Calu3 (cell line): ENCODE measurements at places on chromosomes 1 and 21. TPM values are rescaled to one million over a fixed set of nuclear protein-coding genes. Genes with fewer than 3 reads are reported as not detected.

NEGR1 gene
- 15.1 and 19.2 TPM in 2 replicates for total RNA-seq

SLC2A5 gene
- total RNA-seq: 0.33 TPM in 1 of 2 replicates, not detected in the other

OLIG2 gene
- total RNA-seq: not detected in 2 replicates

NGF gene
- total RNA-seq: not detected in 2 replicates

ELAVL4 gene
- total RNA-seq: not detected in 2 replicates

SAMD13 gene
- 1.7 and 1.8 TPM in 2 replicates for total RNA-seq

OPTC gene
- not detected in 2 replicates for total RNA-seq

CDC42SE1 gene
- total RNA-seq: 103 and 110 TPM in 2 replicates

RBM11 gene
- total RNA-seq: 0.81 and 1.7 TPM in 2 replicates

PIGR gene
- total RNA-seq: 250 and 367 TPM in 2 replicates

WDR64 gene
- not detected in 2 replicates for total RNA-seq

HENMT1 gene
- 9.9 and 10.6 TPM in 2 replicates for total RNA-seq

ADORA1 gene
- total RNA-seq: 1.5 and 1.7 TPM in 2 replicates

BCAN gene
- not detected in 2 replicates for total RNA-seq

KRTAP19-1 gene
- total RNA-seq: not detected in 2 replicates

PLA2G2F gene
- total RNA-seq: not detected in 2 replicates

MX2 gene
- total RNA-seq: 17.6 and 65.2 TPM in 2 replicates

STUM gene
- total RNA-seq: not detected in 2 replicates

DEDD gene
- total RNA-seq: 40.4 and 45.7 TPM in 2 replicates

ATP5PB gene
- 149 and 157 TPM in 2 replicates for total RNA-seq

RNPEP gene
- total RNA-seq: 86.1 and 91.6 TPM in 2 replicates

GNG4 gene
- total RNA-seq: 11.6 and 18.4 TPM in 2 replicates

DIRAS3 gene
- total RNA-seq: 5.2 and 8.1 TPM in 2 replicates

AADACL4 gene
- not detected in 2 replicates for total RNA-seq

GSTM5 gene
- not detected in 2 replicates for total RNA-seq

PLPPR4 gene
- total RNA-seq: 0.12 TPM in 1 of 2 replicates, not detected in the other

AUNIP gene
- 7.7 and 10.6 TPM in 2 replicates for total RNA-seq

PPIAL4G gene
- total RNA-seq: not detected in 2 replicates

NCMAP gene
- 63.9 and 78.8 TPM in 2 replicates for total RNA-seq

EPB41 gene
- 40.7 and 46.2 TPM in 2 replicates for total RNA-seq

TMPRSS3 gene
- 10.3 and 14.0 TPM in 2 replicates for total RNA-seq

CD84 gene
- total RNA-seq: not detected in 2 replicates

C1orf185 gene
- not detected in 2 replicates for total RNA-seq

DISP3 gene
- 0.86 and 1.3 TPM in 2 replicates for total RNA-seq

NHLH1 gene
- 1.4 and 1.6 TPM in 2 replicates for total RNA-seq

DCST2 gene
- 1.4 and 1.5 TPM in 2 replicates for total RNA-seq

CLDN17 gene
- total RNA-seq: not detected in 2 replicates

TMEM81 gene
- 3.9 and 4.4 TPM in 2 replicates for total RNA-seq

PIGC gene
- total RNA-seq: 29.2 TPM in 2 replicates

KCNE2 gene
- not detected in 2 replicates for total RNA-seq

KAZN gene
- total RNA-seq: 3.6 and 5.9 TPM in 2 replicates

OR2T29 gene
- not detected in 2 replicates for total RNA-seq

HMGCL gene
- total RNA-seq: 23.1 and 27.8 TPM in 2 replicates

BATF3 gene
- 0.71 and 0.90 TPM in 2 replicates for total RNA-seq

CHODL gene
- total RNA-seq: not detected in 2 replicates

RGS8 gene
- total RNA-seq: not detected in 2 replicates

C4BPA gene
- total RNA-seq: 1.0 and 1.3 TPM in 2 replicates

ADCY10 gene
- total RNA-seq: 0.31 and 0.91 TPM in 2 replicates

UTS2 gene
- total RNA-seq: not detected in 2 replicates

CSF3R gene
- total RNA-seq: not detected in 2 replicates
